ENCODE measurements at places on chromosomes 5 and 9.

GRCh38 chr5:98827161-98827560 is 53.7 kb downstream of the RGMB start:
- peak; percentile 46 for DNase-seq

GRCh38 chr9:86434039-86434726 is 80.0 kb upstream of the TUT7 start:
- DNase-seq: peak; percentile 67

DNA sequence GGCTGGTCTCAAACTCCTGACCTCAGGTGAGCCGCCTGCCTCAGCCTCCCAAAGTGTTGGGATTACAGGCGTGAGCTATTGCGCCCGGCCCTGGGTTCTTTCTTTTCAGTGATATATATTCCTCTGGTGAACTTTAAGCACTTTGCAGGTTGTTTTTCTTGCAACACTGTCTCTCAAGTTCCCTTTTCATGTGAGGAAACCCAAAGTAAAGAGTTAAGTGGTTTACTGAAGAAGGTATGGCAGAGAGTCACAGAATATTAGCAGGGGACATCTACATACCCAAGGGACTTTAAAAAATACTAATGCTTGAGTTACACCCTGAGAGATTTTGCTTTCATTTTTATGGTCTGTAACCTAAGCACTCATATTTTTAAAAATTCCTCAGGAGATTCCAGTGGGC is 6.7 kb upstream of the GAPT start:
- no peak for DNase-seq

- DNase-seq: no peak
Observed at GRCh38 chr9:109481856-109482255, 16.3 kb downstream of the PTPN3 start.

DNA sequence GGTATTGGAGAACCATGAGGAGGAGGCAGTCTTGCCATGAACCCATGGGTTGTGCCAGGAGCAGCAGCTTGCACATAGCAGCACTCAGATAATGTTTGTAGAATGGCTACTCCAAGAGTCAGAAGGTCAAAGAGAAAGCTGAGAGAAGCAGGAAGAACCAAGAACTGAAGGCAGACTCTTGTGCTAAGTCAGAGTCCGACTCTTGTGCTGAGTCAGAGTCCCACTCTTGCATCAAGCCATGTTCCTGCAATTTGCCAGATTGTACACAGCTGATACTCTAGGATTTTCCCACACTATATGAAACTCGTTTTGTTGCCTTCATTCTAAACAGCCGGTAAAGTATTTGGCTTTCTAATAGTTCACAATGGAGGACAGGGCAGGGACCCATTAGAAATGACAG is 26.2 kb upstream of the HSPA9 start:
- DNase-seq: peak; percentile 59
